Kidney (tissue), 22 donors: ENCODE measurements at places on chromosomes 7 and 10. TPM values are rescaled to one million over a fixed set of nuclear protein-coding genes. Genes with fewer than 3 reads are reported as not detected.

The PLEKHS1 gene
- polyA plus RNA-seq = 0.17 TPM

The VPS37D gene
- polyA plus RNA-seq = 19.3 TPM

The NRCAM gene
- 16.8 TPM for polyA plus RNA-seq

DNA sequence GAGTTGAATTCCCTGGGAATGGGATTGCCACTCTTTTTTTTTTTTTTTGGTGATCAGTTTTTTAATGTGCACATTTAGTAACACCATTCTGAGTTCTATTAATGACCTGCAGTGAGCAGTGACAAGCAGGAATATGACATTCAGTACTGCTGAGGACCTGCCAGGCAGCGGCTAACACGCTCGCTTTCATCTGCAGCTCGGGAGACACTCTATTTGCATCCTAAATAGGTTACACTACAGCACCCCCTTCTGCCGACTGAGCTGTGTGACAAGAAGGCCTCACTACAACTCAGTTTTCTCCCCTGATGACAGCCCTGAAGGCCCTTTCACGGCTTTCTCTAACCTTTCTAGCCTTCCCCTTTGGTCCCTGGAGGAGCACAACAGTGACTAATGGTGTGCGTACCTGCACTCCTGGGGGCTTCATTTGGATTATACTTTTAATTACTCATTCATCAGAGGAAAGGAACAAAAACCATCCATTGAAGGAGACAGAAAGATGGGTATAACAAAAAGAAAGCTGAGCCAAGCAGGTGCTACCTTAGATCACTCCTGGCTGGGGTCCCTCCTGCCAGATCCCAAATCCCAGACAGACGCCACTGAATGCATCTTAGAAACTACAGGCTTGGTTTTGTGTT, 872.4 kb downstream of the LRMDA start:
- peak; percentile 94 for DNase-seq

- DNase-seq = no peak
These were observed 32.4 kb downstream of the GPRIN2 start for GRCh38 chr10:46523962-46524471.

GRCh38 chr10:124612611-124613498, 131.3 kb downstream of the FAM53B start:
- DNase-seq = no peak

GRCh38 chr7:135717693-135718092, 10.3 kb downstream of the SLC13A4 start:
- DNase-seq = no peak

GRCh38 chr10:78774614-78774998, 294.2 kb upstream of the ZMIZ1 start:
- DNase-seq = no peak

- no peak for DNase-seq
These were observed 98.8 kb downstream of the HECW1 start for GRCh38 chr7:43211286-43211685.
